Left renal pelvis (tissue), 4 donors: ENCODE measurements at places on chromosomes 12 and 14. TPM values are rescaled to one million over a fixed set of nuclear protein-coding genes. Genes with fewer than 3 reads are reported as not detected.

DNA sequence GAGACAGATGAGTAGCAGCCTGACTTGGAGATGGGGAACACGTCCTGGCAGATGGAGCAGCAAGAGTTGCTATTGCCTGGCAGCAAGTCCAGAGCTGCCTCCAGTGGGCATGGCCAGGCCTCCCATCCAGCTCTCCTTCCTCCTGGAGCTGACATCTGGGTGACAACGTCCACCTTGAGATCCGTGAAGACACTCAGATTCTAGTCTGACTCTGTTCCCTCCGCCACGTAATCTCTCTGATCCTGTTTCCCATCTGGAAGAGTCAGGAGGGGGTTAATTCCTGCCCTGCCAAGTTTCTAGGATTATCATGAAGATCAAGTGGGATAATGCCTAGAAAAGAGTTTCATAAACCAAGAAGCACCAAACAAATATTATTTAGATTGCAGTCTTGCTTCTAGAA, 65.3 kb upstream of the FAM181A start:
- no peak for DNase-seq

DNA sequence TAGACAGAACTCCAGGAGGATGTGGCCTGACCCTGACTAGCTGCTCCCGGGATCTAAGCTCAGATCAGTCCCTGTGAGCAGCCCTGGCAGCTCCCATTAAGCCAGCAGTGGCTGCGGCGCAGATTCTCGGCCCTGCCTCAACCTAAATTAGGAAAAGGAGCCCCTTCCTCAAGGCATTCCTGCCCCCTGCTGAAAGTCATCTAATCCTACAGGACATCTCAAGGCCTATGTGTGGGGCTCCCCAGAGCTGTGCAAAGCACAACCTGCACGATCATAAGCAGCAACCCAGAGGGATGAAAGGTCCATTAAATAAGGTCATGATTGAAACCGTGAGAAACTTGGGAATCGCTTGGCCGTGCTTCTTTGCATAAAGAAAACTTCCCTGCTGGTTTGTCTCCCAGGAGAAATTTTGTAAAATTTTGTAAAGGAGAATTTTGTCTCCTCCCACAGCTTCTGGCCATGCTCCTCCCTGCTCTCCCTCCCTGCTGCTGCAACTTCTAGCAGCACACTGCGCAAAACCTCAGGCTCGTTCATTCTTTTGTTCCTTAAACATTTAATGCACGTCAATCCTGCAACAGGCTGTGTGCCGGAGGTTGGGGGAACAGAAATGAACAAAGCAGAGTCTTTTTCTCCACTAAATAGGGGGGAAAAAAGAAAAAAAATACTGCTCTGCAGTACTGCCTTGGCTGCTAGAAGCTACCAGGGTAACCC, 96.6 kb upstream of the SLC35F4 start:
- peak; percentile 41 for DNase-seq

DNA sequence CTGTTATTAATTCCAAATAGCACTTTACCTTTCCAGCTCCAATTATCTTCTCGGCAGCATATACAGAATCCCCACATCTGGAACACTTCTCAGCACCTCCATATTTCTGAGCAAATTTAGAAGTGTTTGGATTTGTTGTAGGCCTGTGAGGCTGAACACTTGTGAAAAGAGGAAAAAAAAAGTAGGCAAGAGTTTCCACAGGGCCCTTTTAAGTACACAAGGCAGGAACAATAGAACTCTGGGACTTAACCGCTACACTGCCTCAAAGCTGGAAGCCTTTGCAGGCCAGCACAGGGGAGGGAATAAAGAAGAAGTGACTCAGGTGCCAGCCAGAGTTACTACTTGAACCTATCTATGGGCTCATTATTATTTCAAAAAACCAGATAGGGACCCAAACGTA, 18.6 kb downstream of the CSRP2 start:
- no peak for DNase-seq

GRCh38 chr14:101589486-101590015, 28.3 kb downstream of the DIO3 start:
- no peak for DNase-seq

DNA sequence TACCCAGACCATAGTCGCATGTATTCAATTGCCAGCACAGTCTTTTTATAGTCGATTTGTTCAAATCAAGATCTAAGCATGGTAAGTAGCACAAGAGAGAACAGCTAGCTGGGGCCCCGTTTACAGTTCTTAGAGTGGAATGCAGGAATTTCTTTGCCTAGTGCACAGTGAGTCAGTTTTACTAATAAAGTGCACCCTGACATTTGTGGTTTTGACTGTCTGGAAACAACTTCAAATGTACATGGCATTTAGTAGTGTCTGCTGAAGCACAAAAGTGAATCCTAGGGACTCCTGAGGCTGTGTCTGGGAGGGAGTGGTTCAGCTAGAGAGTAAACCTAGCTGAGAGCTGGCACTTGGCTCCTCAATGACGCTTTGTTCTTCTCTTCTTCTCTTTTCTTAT, 64.9 kb downstream of the TMX1 start:
- no peak for DNase-seq

GRCh38 chr12:80472911-80473500, 29.0 kb downstream of the PTPRQ start:
- no peak for DNase-seq

GRCh38 chr12:63036216-63036973, 101.4 kb upstream of the PPM1H start:
- no peak for DNase-seq

DNA sequence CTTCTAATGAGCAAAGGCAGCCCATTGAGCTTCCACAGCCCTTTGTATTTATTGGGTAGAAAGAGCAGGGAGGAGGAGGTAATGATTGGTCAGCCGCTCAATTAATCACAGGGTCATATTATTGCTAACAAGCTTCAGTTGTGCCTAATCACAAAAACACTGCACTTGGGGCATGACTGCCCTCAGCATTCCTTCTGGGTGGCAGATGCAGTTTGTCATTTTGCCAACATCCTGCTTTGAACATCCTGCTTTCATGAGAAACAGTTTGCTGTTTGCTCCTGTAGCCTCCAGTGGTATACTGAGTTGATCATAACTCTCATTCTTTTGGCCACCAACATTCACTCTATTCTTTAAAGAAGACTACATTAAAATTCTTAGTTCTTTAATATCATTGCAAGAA, 462.9 kb upstream of the MIS18BP1 start:
- DNase-seq, result no peak

KRT71 gene
- polyA plus RNA-seq, result 0.30 TPM

ADSS1 gene
- 17.0 TPM for polyA plus RNA-seq

SLC6A13 gene
- 3.6 TPM for polyA plus RNA-seq
